D721Med (cell line): ENCODE measurements at places on chromosomes 4 and X.

GRCh38 chr4:2333356-2333841, 71.5 kb upstream of the MXD4 start:
- no peak for DNase-seq

DNA sequence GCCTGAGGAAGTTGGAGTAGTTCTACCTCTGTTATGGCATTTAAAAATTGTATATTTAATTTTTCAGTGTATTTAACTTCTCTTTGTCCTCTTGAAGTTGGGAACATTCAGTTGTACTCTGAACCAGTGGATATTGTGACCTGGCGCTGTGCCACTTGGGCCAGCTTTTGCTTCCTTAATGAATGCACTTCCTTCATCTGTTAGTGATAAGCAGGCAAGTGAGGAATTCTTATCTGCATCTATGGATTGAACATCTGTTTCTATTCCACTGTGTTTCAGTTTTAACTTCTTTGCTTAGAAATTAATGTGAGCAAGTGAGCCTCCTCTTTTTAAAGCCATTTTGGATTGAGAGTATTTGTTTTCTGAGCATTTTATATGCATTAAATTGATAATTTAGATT, 128.3 kb downstream of the UCHL1 start:
- DNase-seq = no peak

DNA sequence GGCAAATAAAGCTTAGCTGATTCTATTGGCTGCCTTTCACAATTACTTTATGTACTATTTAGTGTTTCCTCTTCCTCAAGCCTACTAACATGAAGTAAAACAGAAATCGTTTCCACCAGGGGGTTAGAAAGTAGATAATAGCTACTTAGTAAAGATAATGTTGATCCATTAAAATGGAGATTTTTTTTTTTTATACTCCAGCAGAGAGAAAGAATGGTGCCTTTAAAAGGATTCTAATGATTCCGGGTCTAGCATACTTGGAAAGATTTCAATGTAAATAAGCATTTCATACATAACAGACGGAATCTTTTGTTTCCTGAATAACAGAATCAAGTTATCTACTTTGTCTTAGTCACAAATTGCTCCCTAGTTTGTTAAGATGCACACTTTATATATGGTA, 37.1 kb downstream of the GK start:
- DNase-seq = no peak

- DNase-seq = no peak
Observed at GRCh38 chr4:119748853-119749252, 120.2 kb upstream of the PDE5A start.

GRCh38 chrX:129818123-129818522, 25.6 kb downstream of the ZDHHC9 start:
- DNase-seq = no peak

- no peak for DNase-seq
Observed at GRCh38 chr4:113170805-113171468, 121.5 kb downstream of the ANK2 start.

DNA sequence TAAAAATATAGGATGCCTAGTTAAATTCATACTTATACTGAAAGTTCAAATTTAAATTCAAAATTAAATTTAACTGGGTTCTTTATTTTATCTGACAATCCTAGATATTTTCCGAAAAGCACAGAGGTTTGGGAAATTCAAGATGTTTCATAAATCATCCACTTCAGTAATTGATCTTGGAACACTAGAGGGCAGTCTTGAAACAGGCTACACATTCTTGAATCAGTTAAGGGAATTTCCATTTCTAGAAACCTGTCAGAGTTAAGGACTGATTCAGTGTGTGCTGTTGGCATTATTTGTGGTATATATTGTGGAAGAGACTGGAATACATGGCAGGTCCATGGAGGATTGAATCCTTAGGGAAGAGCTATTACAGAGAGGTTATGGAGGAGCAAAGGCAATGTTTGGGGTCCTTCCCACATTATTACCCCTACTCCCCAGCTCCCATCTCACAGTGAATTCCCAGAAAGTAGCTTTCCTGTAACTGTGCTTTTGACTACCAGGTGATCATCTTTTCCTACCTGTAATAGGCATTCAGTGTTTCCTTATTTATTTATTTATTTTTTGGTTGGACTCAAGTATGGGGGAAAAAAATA, 92.9 kb downstream of the EGF start:
- DNase-seq = peak; percentile 22

DNA sequence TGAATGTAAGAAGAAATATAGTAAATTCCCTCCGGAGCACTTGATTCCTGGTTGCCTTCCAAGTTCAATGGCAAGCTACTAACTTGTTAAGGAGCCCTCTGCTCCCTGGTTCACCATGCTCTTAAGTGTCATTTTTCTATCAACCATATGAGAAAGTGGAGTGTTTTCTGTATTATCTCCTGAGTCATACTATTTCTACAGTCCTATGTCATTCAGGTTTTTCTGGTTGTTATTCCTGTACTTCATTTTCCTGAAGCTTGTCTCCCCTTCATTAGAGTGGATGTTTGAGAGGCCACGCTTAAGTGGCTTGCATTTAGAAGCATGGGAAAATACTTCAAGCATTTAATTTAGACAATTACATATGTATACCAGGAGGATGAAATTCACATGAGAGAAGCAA, 14.7 kb upstream of the EPGN start:
- no peak for DNase-seq

GRCh38 chr4:45987858-45988257, 136.0 kb downstream of the GABRG1 start:
- DNase-seq = no peak

- no peak for DNase-seq
Observed at GRCh38 chrX:57680160-57680559, at the start of gene NLRP2B. Gene NLRP2B (minus strand): TSS chrX:57680260.

GRCh38 chr4:6493658-6494304, 21.4 kb upstream of the PPP2R2C start:
- DNase-seq = no peak

DNA sequence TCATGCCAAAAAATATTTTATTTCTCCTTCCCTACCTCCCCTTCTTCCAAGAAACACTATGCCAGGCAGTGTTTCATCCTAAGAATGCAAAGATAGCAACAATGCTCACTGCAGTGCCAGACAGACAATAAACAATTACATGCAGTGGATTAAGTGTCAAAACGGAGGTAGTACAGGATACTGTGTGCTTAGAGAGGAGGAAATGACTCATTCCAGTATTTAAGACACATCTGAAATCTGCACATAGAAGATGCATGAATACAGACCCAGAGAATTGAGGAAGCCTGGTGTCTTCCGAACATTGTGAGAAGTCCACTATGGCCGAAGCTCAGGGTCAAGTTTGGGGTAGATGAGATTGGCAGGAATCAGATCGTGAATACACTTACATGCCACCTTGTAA, 326.4 kb downstream of the PPP3CA start:
- DNase-seq = no peak

- DNase-seq = no peak
Observed at GRCh38 chr4:121737846-121738554, 27.0 kb downstream of the SMIM43 start.

DNA sequence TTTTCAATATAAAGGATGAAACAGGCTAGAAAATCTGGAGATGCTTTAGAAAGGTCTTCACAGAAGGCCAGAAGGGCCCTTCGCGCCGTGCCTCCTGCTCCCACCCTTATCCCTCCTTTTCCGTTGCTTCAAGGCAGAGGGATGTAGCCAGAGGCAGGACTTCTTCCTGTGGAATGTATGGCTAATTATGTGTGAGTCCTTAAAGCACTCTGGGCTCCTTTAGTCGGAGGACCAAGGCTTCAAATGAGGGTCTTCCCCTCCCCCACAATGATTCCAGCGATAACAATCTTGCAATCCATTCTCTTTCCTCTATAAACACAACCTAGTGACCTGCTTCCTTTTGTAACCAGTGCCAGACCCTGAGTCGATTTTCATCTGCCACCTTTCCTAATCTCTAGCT, 103.5 kb downstream of the GPC3 start:
- DNase-seq = no peak

GRCh38 chrX:22329783-22330182, 57.1 kb downstream of the CBLL2 start:
- DNase-seq = no peak

GRCh38 chrX:40102393-40103381, 4.9 kb upstream of the BCOR start:
- no peak for DNase-seq

GRCh38 chr4:185259719-185260118, 50.3 kb downstream of the SNX25 start:
- no peak for DNase-seq

DNA sequence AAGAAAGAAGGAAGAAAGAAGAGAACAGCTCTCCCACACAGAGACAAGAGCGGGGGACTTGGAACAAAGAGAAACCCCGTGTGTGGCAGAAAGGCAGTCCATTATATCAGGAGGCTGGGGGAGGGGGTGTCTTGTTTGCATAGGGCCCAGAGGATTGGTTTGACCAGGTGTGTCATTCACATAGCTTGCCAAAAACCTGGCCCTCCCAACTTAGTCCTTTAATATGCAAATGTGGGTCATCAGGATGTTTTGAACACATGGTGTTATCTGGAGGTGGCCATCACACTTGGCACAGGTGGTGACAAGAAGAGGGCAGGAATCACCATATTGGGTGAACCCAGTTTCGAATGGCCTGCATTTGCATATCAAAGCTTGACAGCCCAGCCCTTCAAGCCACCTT, 111.7 kb downstream of the LINC00632 start:
- DNase-seq = no peak

- no peak for DNase-seq
Observed at GRCh38 chrX:20711366-20711765, 444.7 kb upstream of the RPS6KA3 start.

DNA sequence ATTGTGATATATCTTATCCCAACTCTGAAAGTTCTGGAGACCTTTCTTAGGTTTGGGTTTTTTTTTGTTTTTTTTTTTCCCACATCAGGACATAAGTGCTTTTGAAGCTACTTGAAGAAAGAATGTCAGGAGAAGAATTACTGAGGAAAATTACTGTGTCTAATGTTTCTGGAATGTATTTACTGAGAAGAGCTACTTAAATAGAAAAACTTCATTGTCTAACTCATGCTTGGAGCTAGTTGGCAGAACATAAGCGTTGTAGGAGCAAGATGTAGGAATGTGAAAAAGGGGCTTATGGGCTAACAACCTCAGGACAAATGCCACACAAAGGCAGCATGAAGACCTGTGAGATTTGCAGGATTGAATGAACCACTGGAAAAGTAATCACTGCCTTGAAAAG, 166.6 kb upstream of the GLRA2 start:
- no peak for DNase-seq
